ENCODE measurements at places on chromosomes 1 and 21.

- no peak for DNase-seq
These were observed 243.4 kb upstream of the PTBP2 start for GRCh38 chr1:96478228-96478627.

GRCh38 chr1:39668111-39668510 lies 3.8 kb downstream of the NT5C1A start:
- DNase-seq, result no peak

DNA sequence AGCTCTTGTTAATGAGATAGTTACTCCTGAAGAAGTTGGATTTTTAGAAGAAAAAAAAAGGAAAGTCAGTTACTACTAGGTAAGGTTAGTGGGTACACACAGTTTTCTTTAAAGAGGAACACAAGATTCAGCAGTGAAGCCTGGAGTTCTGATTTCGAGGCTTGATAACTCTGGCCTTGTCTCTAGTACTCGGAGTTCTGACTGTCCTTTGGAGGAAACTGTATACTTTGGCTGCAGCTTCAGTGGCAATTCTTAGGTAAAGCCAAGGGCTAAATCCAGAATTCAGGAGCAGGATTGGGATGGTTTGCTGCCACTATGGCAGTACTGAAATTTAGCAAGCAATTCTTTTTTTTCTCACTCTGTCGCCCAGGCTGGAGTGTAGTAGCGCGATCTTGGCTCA lies 9.2 kb downstream of the ACADM start:
- DNase-seq, result no peak

GRCh38 chr1:52613636-52614373 lies 11.6 kb downstream of the GPX7 start:
- no peak for DNase-seq
